ENCODE measurements at places on chromosomes 11 and 22.
A peak's percentile ranks its signal among the peaks of the same experiment; 100 is the strongest.

DNA sequence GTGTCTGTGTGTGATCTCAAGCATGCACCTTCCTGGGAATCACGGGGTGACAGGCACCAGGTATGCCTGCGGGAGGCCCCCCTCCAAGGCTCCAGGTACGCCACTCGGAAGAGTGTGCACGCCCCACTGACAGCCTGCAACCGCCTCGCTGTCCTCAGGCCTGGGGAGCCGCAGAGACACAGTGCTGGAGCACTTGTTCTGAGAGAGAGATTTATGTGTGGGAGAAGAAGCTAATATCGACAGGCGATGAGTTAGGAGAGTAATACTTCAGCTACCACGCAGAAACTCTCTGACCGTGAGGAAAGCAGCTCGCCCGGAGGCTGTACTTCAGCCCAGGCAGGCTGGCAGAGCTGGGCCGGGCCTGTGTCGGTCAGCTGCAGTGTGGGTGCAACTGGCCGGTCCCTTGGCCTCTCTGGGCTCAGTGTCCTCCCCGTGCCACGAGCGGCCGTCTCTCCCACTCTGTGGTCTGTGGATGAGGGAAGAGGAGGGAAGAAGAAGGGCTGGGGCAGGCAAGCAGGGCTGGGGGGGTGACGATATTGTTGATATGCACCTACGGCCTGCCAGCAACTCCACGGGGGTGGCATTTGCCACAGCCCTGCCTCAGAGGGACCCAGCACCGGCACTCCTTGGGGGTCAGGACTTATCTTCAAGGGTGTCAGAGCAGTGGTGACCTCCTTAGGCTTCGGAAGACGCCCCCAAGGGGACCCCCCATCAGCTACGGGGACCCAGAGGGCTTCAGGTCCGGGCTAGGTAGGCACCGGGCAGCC is 7.3 kb downstream of the B3GAT1 start:
- no peak for DNase-seq

DNA sequence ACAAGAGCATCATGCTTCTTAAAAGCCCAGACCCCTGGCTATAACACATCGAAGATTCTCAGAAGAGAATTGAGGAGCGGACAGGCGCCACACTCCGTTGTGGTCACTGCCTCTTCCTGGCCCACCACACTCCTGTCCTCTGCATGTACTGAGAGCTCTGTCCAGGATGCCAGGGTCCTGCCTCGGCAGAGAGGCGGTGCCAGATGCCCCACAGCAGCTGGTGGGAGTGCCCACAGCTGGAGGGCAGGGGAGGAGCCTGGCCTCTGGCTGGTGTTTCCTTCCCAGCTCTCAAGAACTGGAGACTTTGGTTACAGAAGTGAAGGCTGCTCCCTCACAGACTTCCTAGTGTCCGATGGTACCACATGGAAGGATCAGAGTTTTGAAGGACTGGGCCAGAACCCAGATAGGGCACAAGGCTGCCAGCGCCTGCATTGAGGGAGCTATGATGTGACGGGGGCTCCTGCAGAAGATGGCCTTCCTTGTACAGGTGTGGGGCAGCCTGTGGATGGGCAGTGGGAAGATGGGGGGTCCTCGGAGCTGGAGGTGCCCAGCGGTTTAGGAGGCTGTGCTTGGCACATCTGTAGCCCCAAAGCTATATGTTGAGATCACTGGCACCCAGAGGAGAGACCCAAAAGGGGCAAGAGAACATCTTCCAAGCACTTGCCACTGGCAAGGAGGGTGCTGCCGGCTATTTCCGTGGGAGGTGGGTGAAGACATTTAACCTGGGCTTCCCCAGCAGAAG is 19.4 kb downstream of the RSPH14 start:
- no peak for DNase-seq

DNA sequence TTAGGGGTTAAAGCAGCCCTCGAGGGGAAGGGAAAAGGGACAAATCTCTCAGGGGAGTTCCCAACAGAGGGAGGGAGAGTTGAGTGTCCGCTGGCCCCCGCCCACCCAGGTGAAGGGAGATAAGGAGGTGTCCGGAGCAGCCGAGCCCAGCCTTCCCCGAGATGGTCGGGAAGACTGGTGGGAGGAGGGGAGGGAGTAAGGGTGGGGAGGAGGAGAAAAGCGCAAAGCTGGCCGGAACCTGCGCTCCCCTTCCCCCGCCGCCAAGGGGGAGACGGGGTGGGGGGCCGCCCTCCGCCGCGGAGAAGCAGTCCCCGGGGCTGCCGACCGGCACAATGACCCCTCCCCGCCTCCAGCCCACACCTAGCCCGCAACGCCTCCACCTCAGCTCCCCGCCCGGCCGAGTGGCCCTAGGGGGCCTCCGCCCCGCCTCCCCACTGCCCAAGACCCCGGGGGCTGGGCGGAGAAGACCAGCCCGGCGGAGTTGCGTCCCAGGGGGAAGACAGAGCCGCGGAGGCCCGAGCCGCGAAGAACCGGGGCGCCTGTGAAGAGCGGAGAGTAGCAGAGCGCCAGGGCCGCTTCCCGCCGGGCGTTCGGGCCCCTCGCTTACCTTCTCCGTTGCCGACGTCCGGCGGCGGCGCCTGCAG is 479 bp downstream of the RSF1 start:
- no peak for DNase-seq

- DNase-seq: no peak
Measured at GRCh38 chr22:16958475-16958874, 49.5 kb downstream of the GAB4 start.

DNA sequence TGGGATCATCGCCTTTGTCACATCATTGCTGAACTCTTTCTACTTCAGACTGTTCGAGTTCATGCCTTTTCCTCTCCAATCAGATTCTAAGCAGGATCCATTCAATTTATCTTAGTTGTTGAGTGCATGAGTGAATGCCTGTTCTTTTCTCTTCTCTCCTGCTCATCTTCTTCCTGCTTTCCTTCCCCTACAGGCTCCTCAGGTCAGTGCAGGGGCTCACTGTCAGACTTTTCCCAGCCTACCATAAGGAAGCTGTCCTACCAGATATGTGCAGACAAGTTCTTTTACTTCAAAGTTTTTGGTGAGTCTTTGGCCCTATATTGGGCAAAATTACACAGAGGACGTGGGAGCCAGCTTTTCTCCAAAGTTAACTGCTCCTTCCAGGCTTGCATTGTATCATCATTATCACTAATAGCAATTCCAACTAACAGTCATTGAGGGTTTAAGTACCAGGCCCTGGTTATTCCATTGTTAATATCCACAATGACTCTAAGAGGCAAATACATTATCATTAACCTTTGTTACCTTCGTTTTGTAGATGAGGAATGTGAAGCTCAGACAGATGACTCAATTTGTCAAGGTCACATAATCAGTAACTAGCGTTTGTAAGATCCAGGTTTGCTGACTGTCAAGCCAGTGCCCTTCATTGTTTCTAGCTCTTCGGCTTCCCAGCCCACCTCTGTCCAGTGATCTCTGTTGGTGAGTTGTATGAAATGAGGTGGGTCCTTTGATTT is 30.4 kb downstream of the OR6Q1 start:
- no peak for DNase-seq

GRCh38 chr11:20658135-20658534 is 11.3 kb upstream of the NELL1 start:
- no peak for DNase-seq

- DNase-seq: no peak
Measured at GRCh38 chr11:57539342-57539741, 1.9 kb downstream of the SMTNL1 start.

DNA sequence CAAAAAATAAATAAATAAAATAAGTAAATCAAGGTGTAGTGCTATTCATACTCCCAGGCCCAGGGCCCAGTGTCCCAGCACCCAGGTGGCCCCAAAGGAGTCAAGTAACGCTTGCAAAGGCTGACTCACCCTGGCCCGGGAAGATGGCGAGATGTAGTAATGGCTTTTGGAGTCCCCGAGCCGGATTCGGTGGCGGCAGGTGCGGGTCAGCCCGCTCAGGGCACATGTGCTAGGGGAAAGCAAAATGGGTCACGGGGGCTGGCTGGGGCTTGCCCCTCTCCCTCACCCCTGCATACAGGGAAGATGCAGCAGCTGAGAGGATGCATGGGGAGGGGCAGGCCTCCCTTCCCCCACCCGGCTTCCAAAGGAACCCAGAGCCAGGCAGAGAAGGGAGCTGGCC is 11.0 kb upstream of the FADS3 start:
- DNase-seq: no peak

GRCh38 chr22:45638834-45639746 is 32.5 kb upstream of the ATXN10 start:
- peak; percentile 50 for DNase-seq

GRCh38 chr11:130425156-130425555 is 3.3 kb downstream of the ADAMTS8 start:
- DNase-seq: no peak

DNA sequence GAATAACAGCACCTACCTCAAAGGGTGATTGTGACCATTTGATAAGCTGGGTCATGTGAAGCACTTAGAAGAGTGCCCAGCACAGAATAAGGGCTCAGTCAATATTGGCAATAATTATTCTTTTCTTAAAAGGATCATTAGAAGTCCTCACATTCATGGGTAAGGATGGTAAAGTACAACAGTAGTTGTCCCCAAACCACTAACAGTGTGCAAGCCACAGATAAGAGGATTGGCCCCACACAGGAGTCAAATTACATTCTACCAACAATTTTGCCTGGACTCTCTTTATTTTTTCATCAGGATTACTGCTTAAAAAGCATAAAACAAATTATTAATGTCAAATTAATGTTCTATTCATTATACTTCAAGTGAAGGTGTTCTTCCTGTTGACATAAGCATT is 271.5 kb upstream of the PDGFD start:
- no peak for DNase-seq

DNA sequence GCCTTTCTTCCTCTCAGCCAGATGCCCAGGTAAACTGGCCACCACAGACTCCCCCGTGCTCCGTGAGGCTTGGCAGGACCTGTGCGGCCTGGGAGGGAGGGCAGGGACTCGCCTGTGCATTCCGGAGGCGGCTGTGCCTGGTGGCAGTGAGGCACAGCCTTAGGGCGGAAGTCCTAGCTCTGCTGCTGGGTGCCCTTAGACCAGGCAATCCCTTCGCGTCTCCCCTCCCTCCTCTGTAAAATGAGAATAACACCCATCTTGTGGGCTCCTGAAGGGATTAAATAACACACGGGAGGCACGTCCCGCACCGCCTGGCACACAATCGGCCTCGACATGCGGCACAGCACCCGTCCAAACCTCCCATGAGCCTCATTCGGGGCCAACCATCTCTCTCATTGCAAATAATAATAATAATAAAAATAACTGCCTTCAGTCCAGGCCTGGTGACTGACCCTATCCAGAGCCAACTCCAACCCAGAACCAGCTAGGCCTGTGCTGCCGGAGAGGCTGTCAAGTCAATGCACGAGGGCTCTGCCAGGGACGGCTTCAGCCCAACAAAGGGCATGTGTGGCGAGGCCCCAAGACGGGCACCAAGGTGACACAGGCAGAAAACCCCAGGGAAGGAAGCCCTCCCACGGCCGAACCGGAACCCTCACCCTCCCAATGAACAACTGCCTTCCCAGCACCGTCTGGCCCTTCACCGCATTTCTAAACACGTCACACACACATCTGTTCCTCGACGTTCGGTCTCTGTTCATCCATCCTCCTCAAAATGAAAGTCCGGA is 8.2 kb downstream of the LTO1 start:
- DNase-seq: no peak

DNA sequence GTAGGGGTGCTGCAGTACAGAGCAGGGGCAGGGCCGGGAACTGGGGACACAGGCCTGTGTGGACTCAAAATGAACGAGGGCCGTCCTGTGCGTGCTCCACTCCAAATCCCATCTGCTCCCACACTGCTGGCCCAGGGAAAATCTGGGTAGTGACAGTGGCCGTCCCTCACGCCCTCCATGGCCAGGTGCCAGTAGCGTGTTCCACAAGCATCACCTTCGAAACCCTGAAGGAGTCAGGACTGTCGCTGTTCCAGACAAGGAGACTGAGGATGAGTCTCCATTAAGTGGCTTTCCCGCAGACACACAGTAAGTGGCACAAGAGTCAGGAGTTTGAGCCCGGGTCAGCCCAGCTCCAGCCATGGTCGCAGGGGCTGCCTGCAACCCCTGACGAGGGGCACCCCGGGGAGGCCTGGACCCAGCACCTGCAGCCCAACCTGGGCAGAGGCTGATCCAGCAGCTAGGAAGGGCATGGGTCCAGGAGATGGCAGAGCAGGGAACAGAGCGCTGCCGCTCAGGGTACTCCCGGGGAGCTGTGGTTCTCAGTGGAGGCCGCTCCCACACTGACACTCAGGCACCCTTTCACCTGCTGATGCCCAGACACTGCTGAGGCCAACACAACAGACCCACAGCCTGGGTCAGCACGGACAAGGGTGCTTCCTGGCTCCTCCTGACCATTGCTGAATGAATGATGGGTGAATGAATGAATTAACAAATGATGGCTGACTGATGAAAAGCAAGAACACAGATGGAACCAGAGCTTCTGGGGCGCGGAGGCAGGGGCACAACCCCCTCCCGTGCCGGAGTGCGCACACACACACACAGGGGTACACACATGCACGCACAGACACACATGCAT is 35.3 kb downstream of the IGF2 start:
- no peak for DNase-seq

All from hematopoietic multipotent progenitor cell (in vitro differentiated cells).